PC-3 (cell line): ENCODE measurements at places on chromosomes 3 and 15. TPM values are rescaled to one million over a fixed set of nuclear protein-coding genes. Genes with fewer than 3 reads are reported as not detected.

DNA sequence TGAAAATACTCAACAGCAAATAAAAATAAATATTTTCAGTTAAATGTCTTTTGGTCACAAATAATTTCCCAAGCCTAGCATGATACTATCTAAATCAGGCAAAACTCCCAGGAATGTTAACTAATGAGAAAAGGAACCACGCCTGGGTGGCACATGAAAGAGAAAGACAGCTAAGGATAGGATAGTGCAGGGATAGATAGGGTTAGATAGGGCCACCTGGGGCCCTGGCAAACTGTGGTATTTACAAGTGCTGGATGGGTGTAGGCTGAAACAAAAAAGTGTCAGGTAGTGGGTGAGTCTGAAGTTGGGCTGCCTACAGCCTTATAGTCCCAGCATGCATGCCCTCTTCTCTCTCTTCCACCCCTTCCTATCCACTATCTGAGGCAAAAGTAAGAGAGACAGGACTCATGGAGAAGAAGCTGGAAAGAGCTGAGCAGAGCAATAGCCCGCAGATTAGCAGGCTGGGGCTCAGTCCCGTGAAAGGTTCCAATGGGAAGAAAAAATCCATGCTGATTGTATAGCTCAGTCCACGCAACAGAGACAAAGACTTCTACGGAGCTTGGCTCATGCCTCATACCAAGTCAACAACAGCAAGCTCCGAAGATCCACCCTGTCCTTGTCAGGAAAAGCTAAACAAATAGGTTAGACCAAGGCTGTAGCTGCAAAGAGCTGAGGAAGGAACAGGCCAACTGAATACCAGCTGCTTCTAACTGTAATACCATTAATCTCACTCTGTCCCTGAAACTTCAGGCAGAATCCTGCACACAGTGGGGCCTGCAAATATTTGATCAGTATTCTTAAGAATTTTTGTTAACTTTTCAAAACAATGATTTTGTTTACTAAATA is 342.1 kb upstream of the ATP11B start:
- H3K27ac ChIP-seq, result no peak overlapping the region
- DNase-seq, result no peak
- H3K4me3 ChIP-seq, result no peak overlapping the region

SNAP23 gene
- 40.2 and 45.1 TPM in 2 replicates for total RNA-seq

DNA sequence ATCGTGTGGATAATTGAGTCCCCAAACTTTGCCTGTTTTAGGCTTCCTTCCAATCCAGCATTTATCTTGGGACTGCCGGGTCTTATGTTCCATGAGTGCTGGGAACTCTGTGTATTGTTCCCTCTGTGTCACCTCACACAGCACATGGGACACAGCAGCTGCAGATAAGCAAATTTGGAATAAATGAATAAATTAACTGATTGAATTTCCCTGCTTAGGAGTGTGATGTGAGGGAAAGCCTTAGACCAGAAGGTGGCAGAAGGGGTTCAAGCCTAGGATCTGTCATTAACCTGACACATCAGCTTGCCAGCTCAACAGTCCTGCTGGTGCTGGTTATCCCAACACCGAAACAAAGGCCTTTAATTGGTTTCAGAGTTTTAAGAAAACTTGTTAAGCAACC is 114.3 kb downstream of the OXSM start:
- peaks cover 44% of the 10 kb centered on the region for H3K27me3 ChIP-seq
- H3K36me3 ChIP-seq, result no peaks in the 10 kb centered on the region
- DNase-seq, result no peak
- no peak overlapping the region for H3K27ac ChIP-seq
- no peaks in the 10 kb centered on the region for H3K4me1 ChIP-seq
- no peak overlapping the region for H3K4me3 ChIP-seq

GRCh38 chr3:27976933-27977332 is 254.8 kb upstream of the EOMES start:
- peak; percentile 66 for DNase-seq
- H3K27ac ChIP-seq, result no peak overlapping the region

DNA sequence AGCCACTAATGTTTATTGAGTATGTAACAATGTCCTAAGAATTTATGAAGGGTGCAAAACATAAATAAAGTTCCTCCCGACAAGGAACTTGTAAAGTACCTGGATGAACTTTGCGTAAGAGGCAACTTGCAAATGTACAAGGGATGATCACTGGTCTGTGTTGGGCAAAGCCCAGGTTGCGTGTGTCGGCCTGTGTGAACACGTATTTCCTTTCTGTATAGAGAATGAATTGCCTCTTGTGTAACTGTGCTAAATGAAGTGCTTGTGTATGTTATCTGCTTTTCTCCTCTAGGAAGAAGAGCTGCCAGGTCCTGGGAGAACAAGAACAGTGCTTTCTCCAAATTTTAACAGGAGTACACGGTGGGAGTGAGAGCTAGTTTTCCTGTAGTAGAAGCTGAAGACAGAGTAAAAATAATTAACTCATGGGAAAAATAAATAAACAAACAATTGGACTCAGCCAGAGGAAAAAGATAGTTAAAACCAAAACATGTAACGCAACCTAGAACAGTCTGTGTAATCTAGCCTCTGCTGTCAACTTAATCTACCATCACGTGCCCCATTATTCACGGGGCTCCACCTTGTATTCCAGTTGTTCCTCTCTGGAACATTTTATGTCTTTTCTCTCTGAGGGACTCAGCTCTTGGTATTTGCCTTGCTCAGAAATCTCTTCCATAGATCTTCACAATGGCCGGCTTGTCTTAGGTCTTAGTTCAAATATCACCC is 83.7 kb upstream of the RASGRP1 start:
- DNase-seq, result no peak
- H3K27ac ChIP-seq, result no peak overlapping the region
- no peaks in the 10 kb centered on the region for H3K36me3 ChIP-seq
- peaks cover 70% of the 10 kb centered on the region for H3K27me3 ChIP-seq
- no peaks in the 10 kb centered on the region for H3K4me1 ChIP-seq
- no peak overlapping the region for H3K4me3 ChIP-seq

- H3K4me1 ChIP-seq, result peaks cover 28% of the 10 kb centered on the region
- no peak overlapping the region for H3K27ac ChIP-seq
- H3K27me3 ChIP-seq, result no peaks in the 10 kb centered on the region
- no peak for DNase-seq
Observed at GRCh38 chr3:138912237-138912636, 34.7 kb downstream of the FOXL2 start.

- no peaks in the 10 kb centered on the region for H3K4me1 ChIP-seq
- H3K36me3 ChIP-seq, result no peaks in the 10 kb centered on the region
- DNase-seq, result no peak
- no peaks in the 10 kb centered on the region for H3K27me3 ChIP-seq
- H3K4me3 ChIP-seq, result no peak overlapping the region
Observed at GRCh38 chr3:61520966-61521628, 40.3 kb upstream of the PTPRG start.

- no peak overlapping the region for H3K4me3 ChIP-seq
- peaks cover 10% of the 10 kb centered on the region for H3K4me1 ChIP-seq
Observed at GRCh38 chr3:123314359-123315270, 112.9 kb downstream of the SEC22A start.

DNA sequence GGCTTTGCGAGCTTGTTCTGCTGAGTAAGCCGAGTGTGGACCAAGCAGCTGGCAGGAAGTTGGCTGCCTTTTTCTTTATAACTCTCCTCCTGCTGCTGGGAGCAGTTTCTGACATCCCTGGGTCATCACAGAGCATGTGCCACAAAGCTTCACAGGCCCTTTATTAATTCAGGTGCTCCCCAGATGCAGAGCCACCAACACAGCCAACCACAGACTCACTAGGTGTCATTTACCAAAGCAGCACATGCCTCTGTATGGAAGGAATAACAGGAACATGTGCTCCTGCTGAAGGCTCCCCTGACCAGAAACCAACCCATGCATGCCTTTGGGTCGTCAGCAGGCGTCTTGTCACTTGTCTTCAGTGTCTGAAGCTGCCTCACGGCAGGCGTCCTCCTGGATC is 152.5 kb downstream of the ADAMTS17 start:
- no peaks in the 10 kb centered on the region for H3K27me3 ChIP-seq
- DNase-seq, result no peak
- no peak overlapping the region for H3K4me3 ChIP-seq

DNA sequence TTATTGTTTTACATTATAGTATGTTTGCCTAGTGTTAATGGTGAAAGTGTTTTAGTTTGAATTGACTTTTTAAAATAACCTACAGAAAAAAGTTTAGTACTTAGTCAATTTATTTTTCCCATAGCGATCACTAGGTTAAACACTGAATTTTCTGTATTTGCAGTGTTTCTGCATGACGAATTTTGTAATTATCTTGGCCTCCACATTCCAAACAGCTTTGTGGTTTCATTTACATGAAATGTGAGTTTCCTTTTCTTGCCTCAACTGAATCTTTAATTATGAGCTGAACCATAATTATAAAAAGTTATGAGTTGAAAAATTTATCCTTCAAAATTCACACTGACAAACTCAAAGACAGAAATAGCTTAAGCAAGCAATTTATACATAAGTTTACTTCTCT is 235.5 kb downstream of the CTNNB1 start:
- H3K27ac ChIP-seq, result no peak overlapping the region
- no peaks in the 10 kb centered on the region for H3K4me1 ChIP-seq
- DNase-seq, result no peak
- no peak overlapping the region for H3K4me3 ChIP-seq
- no peaks in the 10 kb centered on the region for H3K27me3 ChIP-seq

FEZF2 gene
- total RNA-seq, result not detected in 2 replicates

- peak overlapping the region; percentile 96 for H3K27ac ChIP-seq
- DNase-seq, result peak; percentile 88
- H3K36me3 ChIP-seq, result no peaks in the 10 kb centered on the region
- H3K27me3 ChIP-seq, result no peaks in the 10 kb centered on the region
- peak overlapping the region; percentile 12; the same call in 1 of the 2 replicates for H3K4me3 ChIP-seq
Observed at GRCh38 chr15:71790081-71790480, 20.3 kb upstream of the NR2E3 start.

ZCWPW2 gene
- total RNA-seq, result not detected in 2 replicates

DNA sequence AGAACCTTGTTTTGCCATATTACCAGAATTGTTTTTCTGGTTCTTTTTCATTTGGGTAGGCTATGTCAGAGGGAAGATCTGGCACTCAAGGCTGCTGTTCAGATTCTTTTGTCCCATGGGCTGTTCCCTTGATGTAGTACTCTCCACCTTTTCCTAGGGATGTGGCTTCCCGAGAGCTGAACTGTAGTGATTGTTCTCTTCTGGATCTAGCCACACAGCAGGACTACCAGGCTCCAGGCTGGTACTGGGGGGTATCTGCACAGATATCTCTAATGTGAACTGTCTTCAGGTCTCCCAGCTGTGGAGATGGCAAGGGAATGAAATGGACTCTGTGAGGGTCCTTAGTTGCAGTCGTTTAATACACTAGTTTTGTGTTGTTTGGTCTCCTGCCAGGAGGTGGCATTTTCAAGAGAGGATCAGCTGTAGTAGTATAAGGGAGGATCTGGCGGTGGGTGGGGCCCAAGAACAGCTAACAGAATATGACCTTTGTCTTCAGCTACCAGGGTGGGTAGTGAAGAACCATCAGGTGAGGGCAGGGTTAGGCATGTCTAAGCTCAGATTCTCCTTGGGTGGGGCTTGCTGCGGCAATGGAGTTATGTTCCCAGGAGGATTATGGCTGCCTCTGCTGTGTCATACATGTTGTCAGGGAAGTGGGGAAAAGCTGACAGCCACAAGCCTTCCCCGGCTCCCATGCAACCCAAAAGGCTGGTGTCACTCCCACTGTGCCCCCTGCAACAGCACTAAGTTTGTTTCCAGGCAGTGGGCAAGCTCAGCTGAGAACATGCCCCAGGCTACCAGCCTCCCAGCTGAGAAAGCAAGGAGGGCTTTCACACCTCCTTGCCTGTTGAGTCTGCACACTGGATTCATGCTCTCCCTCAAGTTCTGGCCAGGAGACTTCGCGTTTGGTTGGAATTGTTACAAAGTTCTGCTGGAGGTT is 252.5 kb downstream of the ISL2 start:
- no peaks in the 10 kb centered on the region for H3K4me1 ChIP-seq
- no peak overlapping the region for H3K4me3 ChIP-seq
- no peak for DNase-seq
- H3K27me3 ChIP-seq, result no peaks in the 10 kb centered on the region

DNA sequence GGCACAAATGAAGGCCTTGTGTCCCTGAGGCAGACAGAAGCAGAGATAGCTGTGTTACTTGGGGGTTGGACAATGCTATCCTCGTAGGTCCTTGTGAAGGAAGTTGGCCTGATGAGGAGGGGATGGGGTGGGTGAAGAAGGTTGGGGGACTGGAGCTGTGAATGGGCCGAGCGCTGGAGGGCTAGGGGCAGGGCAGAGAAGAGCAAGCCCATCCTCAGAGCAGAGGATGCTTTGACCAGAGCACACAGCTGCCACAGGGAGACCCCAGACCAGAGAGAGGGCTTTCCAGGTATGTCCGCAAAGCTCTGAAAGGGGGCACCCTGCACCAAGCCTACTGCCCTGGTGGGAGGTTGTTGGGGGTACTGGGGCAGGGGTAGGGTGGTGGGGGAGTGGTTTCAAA is 5.7 kb upstream of the TBC1D2B start:
- H3K27ac ChIP-seq, result no peak overlapping the region
- H3K4me1 ChIP-seq, result no peaks in the 10 kb centered on the region
- no peaks in the 10 kb centered on the region for H3K27me3 ChIP-seq
- H3K4me3 ChIP-seq, result no peak overlapping the region
- H3K36me3 ChIP-seq, result no peaks in the 10 kb centered on the region
- DNase-seq, result no peak

DNA sequence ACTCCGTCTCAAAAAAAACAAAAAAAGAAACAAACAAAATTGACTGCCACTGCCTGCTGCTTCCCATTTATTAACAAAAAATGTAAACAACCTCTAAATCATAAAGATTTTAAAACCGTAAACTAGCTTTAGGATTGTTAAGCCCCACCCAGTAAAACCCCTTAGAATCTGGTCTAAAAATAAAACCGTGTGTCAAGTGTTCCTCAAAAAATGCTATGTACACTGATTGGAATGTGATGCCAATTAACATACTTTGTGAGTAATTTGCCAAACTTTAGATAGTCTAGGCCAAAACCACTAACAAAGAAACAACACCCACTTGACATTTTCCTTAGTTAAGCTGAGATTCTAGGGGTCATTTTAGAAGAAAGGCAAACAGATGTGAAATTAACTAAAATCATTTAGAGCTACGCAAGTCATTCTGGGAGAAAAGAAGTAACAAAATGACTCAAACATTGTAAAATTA is 5.3 kb downstream of the RAF1 start:
- H3K4me3 ChIP-seq, result no peak overlapping the region
- no peak overlapping the region for H3K27ac ChIP-seq
- peaks cover 30% of the 10 kb centered on the region for H3K4me1 ChIP-seq
